ENCODE measurements at places on chromosomes 1 and 21.

- DNase-seq = no peak
Measured at GRCh38 chr1:154325583-154326545, 539 bp downstream of the ATP8B2 start.

- DNase-seq = no peak
Measured at GRCh38 chr1:15953791-15954241, 22.1 kb downstream of the ZBTB17 start.

DNA sequence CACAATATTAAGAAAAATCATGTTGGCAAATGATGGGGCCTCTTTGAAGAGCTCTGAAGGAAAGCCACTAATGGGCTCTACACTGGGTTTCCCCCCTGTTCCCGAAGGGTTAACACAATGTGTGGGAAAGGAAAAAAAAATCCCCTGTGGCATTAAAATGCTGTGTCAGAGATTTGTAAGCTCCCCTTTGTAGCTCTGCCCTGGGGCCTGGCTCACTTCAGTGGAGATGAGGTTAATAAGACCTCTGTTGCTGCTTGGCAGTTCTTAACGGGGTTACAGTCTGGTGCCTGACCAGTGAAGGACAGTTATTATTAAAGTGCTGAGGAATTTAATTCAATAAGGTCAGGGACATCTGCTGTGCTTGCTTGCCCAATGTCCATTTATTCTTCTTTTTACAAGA is 129.7 kb upstream of the UBE2U start:
- no peak for DNase-seq

GRCh38 chr1:66705110-66705509 is 47.1 kb upstream of the DYNLT5 start:
- DNase-seq = no peak

DNA sequence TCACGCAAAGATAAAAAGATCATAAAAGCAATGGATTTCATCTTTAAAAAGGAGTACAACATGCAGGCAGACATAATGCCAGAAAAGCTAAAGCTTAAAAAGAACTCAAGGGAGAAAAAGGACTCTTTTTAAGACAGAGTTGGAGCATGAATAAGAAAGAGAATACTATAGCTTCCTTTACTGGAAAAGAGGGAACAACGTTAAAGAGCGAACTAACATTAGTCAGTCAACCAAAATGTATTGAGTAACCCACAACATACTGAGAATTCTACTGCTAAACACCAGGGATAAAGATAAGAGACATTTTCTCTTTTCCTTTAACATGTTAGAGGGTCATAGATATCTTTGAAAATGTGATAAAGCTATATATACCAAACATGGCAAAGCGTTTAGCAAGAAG is 182.0 kb downstream of the DUSP10 start:
- no peak for DNase-seq
